Calu3 (cell line): ENCODE measurements at places on chromosomes 12 and 14. TPM values are rescaled to one million over a fixed set of nuclear protein-coding genes. Genes with fewer than 3 reads are reported as not detected.

GRCh38 chr12:76152181-76152807, 67.8 kb upstream of the NAP1L1 start:
- H3K27ac ChIP-seq = no peak overlapping the region
- no peaks in the 10 kb centered on the region for H3K36me3 ChIP-seq
- DNase-seq = no peak
- no peak overlapping the region for H3K4me3 ChIP-seq
- H3K27me3 ChIP-seq = no peaks in the 10 kb centered on the region
- H3K4me1 ChIP-seq = no peaks in the 10 kb centered on the region

- H3K4me3 ChIP-seq = no peak overlapping the region
- no peaks in the 10 kb centered on the region for H3K36me3 ChIP-seq
- H3K4me1 ChIP-seq = no peaks in the 10 kb centered on the region
- H3K27ac ChIP-seq = no peak overlapping the region
- H3K27me3 ChIP-seq = no peaks in the 10 kb centered on the region
Observed at GRCh38 chr12:54926246-54926645, 58.3 kb downstream of the TESPA1 start.

DNA sequence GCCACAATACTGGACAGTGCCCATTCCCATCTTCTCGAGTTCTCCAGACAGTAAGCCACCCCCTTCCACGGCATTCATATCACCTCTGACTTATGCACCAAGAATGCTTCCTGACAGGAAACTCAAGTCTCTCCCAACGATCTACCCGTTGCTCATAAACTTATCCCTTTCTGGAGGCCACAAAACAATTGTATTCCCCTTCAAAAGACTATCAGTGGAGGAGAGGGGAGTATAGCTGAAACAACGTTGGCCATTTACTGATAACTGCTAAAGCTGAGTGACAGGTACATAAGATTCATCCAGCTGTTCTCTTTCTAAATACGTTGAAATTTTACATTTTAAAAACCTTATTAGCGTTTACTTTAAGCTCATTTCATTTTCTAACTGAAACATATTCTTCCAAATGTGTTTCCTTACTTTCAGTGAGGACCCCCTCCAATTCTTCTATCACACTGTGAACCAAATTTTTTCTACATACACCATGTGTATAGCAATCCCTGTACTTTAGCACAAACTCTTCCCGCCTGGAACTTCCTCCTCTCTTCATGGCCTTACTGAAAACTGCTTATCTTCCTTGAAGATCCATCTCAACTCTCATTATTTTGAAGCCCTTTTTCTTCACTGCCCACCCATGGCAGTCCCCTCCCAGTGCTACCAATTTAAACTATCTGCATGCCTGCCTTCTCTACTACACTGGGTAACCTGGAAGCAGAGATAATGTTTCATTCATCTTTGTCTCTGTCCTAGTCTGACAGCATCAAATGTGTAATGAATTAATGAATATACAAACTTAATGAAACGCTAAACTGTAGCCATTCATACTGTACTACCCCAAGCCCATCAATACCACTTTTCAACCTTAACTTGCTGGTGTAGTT, 28.8 kb downstream of the ATXN2 start:
- peak overlapping the region; percentile 76 for H3K27ac ChIP-seq
- peaks cover 29% of the 10 kb centered on the region for H3K36me3 ChIP-seq
- H3K4me1 ChIP-seq = peaks cover 46% of the 10 kb centered on the region
- H3K4me3 ChIP-seq = peak overlapping the region; percentile 42

GRCh38 chr14:103332143-103332919, 1.7 kb upstream of the EIF5 start:
- peak overlapping the region; percentile 61 for H3K27ac ChIP-seq
- no peak for DNase-seq
- H3K4me1 ChIP-seq = peaks cover 18% of the 10 kb centered on the region
- H3K27me3 ChIP-seq = peaks cover 1% of the 10 kb centered on the region
- peaks cover 46% of the 10 kb centered on the region for H3K36me3 ChIP-seq
- H3K4me3 ChIP-seq = peak overlapping the region; percentile 90

The ACRBP gene
- 2.9 and 4.1 TPM in 2 replicates for total RNA-seq

The BMP4 gene
- total RNA-seq = 23.0 and 24.8 TPM in 2 replicates

DNA sequence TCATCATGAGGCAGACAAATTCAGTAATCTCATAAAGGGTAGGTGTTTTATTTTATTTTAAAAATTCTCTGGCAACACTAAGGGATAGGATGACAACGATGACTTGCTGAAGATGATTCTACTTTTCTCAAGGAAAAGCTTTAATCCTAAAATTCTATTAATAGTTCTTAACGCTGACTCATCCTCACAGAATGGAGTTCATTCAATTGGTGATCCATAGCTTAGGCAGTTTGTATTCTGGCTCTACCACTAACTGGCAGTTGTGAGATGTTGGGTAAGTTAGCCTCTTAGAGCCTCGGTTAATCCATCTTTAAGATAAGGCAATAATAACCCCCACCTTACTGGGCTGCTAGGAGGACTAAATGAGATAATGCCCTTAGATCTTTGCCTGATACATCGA, 116.3 kb downstream of the RTN1 start:
- H3K36me3 ChIP-seq = no peaks in the 10 kb centered on the region
- no peaks in the 10 kb centered on the region for H3K27me3 ChIP-seq
- DNase-seq = no peak
- H3K4me3 ChIP-seq = no peak overlapping the region
- H3K27ac ChIP-seq = no peak overlapping the region

The DTX1 gene
- 0.17 TPM in 1 of 2 replicates, not detected in the other for total RNA-seq

The CIT gene
- 72.4 and 82.3 TPM in 2 replicates for total RNA-seq

The BMAL2 gene
- total RNA-seq = 68.2 and 71.2 TPM in 2 replicates

The P2RX4 gene
- total RNA-seq = 38.7 and 39.5 TPM in 2 replicates

The TNFAIP2 gene
- total RNA-seq = 113 and 195 TPM in 2 replicates

The ESRRB gene
- total RNA-seq = 0.21 and 0.27 TPM in 2 replicates

DNA sequence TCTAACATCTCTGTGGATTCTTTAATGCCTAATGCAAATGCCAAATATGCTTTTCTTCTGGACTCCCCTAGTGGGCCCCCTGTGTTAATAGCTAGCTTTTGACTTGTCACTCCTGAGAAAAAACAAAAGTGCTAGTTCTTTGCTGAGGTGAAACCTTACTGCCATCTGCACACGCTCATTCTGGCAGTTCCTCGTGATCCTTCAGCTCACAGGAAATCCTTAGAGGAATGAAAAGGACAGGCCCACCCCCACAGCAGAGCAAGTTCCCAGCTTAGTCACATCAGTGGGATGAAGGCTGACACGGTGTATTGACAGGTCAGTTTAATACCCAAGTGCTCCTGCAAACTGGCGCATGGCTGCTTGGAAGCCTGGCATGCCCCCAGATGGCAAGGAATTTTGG, 165.1 kb upstream of the ATP2B1 start:
- H3K27me3 ChIP-seq = no peaks in the 10 kb centered on the region
- no peak for DNase-seq
- no peak overlapping the region for H3K27ac ChIP-seq

DNA sequence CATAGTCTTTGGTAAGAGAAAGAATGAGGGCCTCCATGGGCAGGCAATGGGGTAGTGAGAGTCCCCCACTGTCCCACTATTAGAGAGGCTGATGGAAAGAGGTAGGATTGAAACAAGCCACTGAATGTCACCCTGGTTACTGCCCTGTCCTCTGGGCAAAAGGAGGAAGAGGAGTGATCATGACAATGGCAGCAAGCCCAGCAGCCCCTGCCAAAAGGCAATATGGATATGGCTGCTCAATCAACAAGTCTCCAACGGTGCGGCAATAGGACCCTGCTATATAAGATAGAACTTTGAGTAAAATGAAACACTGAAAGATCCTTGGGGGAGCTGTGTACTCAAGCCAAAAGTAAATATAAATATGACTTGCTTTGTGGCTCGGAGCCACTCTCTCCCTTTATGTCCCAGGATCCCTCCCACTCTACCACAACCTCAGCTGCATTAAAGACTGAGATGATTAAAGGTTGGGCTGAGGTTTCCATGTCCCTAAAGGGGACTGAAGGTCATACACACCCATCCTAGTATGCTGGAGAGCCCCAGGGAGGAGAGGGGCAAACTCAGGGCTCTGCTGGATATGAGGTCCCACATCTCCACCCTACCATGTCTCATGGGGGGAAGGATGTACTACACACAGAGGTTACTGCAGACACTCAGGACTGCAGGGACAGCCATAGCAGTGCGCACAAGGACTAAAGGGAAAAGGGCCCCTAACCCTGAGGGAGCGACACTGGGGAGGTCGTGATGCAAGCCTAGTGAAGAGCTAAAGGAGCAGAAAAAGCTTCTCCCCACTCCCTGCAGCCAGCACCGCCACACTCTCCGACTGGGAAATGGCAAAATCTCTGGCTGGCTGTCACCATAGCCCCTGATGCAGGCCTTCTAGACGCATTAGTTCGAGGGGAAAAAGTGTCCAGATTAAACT, 5.9 kb downstream of the POMT2 start:
- H3K4me3 ChIP-seq = no peak overlapping the region
- no peak overlapping the region for H3K27ac ChIP-seq
- no peaks in the 10 kb centered on the region for H3K27me3 ChIP-seq
- peaks cover 19% of the 10 kb centered on the region for H3K4me1 ChIP-seq
- DNase-seq = no peak

- no peak overlapping the region for H3K4me3 ChIP-seq
- H3K27me3 ChIP-seq = no peaks in the 10 kb centered on the region
- peaks cover 25% of the 10 kb centered on the region for H3K4me1 ChIP-seq
Observed at GRCh38 chr12:57832966-57833365, 13.6 kb downstream of the CTDSP2 start.

DNA sequence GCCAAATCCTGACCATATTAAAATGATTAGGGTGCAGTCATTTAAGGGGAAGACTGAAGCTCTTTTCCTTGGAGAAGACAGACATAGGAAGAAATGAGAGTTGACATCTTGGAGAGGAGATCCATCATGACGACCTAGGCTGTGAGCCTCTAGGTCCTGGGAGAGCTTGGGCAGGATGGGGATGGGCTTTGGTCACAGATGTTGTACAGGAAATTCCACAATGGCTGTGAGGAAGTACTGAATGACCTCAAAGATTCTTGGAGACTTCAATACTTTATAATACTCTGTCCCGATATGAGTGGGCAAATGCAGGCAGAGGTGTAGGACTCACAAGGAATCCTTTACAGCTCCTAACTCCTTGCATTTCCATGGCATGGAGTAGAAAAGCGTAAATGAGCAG, 204.9 kb upstream of the FRMD6 start:
- no peaks in the 10 kb centered on the region for H3K36me3 ChIP-seq
- no peak overlapping the region for H3K27ac ChIP-seq
- no peak for DNase-seq
- peaks cover 27% of the 10 kb centered on the region for H3K4me1 ChIP-seq
- H3K27me3 ChIP-seq = no peaks in the 10 kb centered on the region

DNA sequence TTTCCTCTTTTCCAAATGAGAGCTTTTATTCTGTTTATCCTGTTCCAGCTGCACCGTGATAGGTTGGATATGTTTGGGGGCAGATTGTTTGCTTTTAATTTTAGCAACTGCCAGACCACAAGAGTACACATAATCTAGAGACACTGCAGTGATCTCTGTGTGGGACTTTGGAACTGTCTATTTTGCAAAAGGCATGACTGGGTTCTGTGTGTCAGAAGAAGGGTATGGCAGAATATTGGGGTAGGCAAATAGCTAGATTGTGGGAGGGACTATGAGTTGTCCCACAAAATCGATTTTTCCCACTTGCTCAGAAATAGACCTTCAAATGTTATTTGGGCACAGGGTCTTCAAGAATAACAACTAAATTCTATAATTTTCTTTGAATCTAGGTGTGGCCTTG, 275.9 kb upstream of the KITLG start:
- peaks cover 4% of the 10 kb centered on the region for H3K36me3 ChIP-seq
- H3K27me3 ChIP-seq = no peaks in the 10 kb centered on the region
- H3K4me3 ChIP-seq = no peak overlapping the region
- H3K27ac ChIP-seq = peak overlapping the region; percentile 68
- H3K4me1 ChIP-seq = peaks cover 32% of the 10 kb centered on the region
